Suprapubic skin (tissue), 4 donors: ENCODE measurements at places on chromosomes 16 and 17.

DNA sequence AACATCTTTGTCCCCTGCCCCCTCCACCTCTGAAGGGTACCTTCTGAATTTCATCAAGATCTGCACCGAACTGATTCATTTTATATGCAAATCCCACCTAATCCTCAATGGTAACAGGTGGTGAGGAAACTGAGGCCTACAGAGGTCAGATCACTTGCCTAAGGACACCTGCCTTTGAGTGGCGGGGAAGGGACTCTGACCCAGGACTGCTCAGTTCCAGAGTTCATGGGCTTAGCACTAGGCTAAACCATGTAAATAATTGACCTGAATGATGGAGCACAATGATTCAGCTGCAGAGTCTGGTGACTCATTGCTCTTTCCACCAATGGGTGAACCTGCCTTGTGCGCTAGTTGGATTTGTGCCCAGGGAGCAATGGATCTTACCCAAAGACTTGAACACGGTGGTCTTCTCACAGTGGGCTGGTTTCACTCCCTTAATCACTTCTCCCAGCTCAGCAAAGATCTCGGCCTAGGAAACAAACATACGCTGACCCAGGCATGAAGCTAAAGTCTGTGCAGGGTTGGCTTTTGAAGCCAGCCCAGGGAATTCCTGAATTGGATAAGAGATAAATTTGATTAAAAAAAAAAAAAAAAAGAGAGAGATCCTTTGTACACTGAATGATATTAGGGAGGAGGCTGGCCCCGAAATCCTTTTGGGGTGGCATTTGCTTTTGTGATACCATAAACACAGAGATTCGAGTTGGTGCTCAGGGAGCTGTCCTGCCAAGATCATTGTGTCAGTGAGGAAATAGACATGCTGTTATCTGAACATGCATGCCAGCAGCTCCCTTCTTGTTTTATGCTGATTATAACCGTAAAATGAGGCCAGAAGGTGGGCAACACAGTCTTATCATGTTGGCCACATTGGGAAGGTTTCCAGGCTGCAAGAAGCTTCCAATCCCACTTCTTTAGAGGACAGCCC lies 17.0 kb downstream of the CRYM start:
- H3K4me3 ChIP-seq: no peak overlapping the region
- H3K36me3 ChIP-seq: no peaks in the 10 kb centered on the region
- H3K27ac ChIP-seq: no peak overlapping the region
- no peaks in the 10 kb centered on the region for H3K27me3 ChIP-seq

GRCh38 chr16:11418506-11418905 lies 73.2 kb downstream of the RMI2 start:
- no peak overlapping the region for H3K4me3 ChIP-seq
- no peaks in the 10 kb centered on the region for H3K36me3 ChIP-seq
- no peaks in the 10 kb centered on the region for H3K27me3 ChIP-seq
- no peak for DNase-seq
- H3K4me1 ChIP-seq: no peaks in the 10 kb centered on the region

GRCh38 chr16:50103764-50104163 lies 38.0 kb downstream of the HEATR3 start:
- H3K4me1 ChIP-seq: peaks cover 13% of the 10 kb centered on the region
- peaks cover 56% of the 10 kb centered on the region for H3K36me3 ChIP-seq
- DNase-seq: no peak
- no peak overlapping the region for H3K27ac ChIP-seq
- no peak overlapping the region for H3K4me3 ChIP-seq
- H3K27me3 ChIP-seq: no peaks in the 10 kb centered on the region

DNA sequence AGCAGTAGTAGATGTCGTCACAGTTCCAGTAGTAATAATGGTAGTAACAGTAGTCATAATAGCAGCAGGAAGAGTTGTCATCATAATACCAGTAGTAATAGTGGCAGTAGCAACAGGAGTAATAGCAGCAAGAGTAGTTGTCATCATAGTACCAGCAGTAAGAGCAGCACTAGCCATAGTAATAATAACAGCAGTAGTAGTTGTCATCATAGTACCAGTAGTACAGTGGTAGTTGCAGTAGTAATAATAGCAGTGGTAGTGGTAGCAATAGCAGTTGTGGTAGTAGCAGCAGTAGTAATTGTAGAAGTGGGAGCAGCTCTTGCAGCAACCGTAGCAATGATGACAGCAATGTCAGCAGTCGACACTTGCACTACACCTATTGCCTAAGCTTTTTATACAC lies 502.8 kb downstream of the HS3ST4 start:
- no peak for DNase-seq
- no peak overlapping the region for H3K27ac ChIP-seq
- no peaks in the 10 kb centered on the region for H3K4me1 ChIP-seq
- no peaks in the 10 kb centered on the region for H3K27me3 ChIP-seq
- H3K36me3 ChIP-seq: no peaks in the 10 kb centered on the region

DNA sequence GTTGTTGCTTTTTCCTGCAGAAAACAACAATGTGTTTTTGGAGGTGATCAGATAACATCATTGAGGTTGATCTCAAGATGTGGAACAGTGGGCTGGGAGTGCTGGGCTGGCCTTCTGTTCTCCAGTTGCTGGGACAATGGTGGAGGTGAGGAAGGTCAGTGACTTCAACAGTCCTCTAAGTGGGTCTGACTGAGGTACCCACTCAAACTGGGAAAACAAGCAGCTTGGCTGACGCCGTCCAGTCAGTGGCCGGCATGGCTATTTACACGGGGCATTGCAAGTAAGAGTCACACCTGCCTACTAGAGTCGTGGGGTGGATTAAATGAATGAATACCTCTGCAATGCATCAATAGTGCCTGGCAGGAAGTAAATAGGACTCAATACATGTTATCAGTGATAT lies 386.7 kb upstream of the ZFHX3 start:
- H3K4me1 ChIP-seq: no peaks in the 10 kb centered on the region
- H3K4me3 ChIP-seq: no peak overlapping the region
- H3K27ac ChIP-seq: no peak overlapping the region
- H3K27me3 ChIP-seq: no peaks in the 10 kb centered on the region
- no peak for DNase-seq

DNA sequence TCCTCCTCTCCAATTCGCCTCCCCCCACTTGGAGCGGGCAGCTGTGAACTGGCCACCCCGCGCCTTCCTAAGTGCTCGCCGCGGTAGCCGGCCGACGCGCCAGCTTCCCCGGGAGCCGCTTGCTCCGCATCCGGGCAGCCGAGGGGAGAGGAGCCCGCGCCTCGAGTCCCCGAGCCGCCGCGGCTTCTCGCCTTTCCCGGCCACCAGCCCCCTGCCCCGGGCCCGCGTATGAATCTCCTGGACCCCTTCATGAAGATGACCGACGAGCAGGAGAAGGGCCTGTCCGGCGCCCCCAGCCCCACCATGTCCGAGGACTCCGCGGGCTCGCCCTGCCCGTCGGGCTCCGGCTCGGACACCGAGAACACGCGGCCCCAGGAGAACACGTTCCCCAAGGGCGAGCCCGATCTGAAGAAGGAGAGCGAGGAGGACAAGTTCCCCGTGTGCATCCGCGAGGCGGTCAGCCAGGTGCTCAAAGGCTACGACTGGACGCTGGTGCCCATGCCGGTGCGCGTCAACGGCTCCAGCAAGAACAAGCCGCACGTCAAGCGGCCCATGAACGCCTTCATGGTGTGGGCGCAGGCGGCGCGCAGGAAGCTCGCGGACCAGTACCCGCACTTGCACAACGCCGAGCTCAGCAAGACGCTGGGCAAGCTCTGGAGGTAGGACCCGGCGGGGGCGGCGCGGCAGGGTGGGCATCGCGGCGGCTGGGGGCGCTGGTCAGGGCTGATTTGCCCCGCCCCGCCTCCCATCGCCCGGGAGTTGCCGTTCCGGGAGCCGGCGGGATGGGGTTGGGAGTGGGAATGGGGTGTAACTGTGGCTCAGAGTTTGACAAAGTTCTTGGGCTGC lies 567 bp downstream of the SOX9 start:
- H3K36me3 ChIP-seq: peaks cover 3% of the 10 kb centered on the region
